Bronchial epithelial cell (primary cell): ENCODE measurements at places on chromosomes 2 and 18.

GRCh38 chr2:240620149-240620731, 5.0 kb upstream of the GPR35 start:
- no peak for DNase-seq

DNA sequence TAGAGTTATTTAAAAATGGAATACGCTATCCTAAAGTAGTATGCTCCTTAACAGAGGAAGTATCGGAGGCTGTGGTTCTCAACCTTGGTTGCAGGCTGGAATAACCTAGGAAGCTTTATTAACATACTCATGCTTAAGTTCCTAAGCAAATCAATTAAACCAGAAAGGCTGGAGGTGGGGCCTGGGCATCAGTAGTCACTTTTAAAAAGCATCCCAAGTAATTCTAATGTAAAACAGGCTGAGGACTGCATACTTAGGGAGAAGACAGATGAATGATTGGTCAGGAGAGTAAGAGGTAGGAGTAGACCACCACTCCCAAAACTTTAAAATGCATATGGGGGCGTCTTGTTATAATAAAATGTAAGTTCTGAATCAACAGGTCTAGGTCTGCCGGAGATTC, 15.3 kb downstream of the ACAA2 start:
- no peak for DNase-seq

DNA sequence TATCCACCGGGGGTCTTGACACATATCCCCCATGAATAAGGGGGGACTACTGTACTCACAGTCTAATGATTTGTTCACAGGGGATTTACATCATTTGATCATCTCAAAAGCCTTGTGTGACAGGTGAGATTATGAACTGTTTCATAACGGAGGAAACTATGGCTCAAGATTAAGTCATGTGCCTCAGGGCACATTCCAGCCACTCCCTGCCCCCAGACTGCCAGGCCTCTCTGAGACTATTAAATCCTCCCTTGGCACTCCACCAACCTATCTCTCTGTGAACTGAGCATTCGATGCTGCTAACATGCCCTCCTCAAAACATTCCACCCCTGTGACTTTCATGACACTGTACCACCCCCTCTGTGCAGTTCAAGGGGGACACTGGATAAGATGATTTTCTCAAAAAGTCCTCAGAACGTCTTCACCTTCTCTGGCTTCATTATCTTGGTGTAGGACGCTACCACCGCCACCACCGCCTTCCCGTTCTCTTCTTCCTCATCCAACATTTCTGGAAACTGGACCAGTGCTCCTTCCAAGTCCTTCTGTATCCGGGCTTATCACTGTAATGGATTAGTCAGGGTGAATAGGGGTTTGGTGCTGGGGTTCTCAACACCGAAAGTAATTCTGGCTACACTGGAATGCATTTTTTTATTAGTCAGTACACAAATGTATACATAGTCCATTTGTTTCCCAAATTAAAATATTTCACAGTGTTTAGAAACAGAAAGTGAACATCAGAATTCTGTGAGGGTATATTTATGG, 169.6 kb downstream of the KCNS3 start:
- peak; percentile 96 for DNase-seq

GRCh38 chr2:45274250-45274926, 265.1 kb upstream of the SIX2 start:
- DNase-seq: no peak

GRCh38 chr2:126837966-126838715, 60.5 kb upstream of the TEX51 start:
- no peak for DNase-seq

- peak; percentile 9 for DNase-seq
These were observed 747.9 kb downstream of the SOCS6 start for GRCh38 chr18:71036783-71037182.

DNA sequence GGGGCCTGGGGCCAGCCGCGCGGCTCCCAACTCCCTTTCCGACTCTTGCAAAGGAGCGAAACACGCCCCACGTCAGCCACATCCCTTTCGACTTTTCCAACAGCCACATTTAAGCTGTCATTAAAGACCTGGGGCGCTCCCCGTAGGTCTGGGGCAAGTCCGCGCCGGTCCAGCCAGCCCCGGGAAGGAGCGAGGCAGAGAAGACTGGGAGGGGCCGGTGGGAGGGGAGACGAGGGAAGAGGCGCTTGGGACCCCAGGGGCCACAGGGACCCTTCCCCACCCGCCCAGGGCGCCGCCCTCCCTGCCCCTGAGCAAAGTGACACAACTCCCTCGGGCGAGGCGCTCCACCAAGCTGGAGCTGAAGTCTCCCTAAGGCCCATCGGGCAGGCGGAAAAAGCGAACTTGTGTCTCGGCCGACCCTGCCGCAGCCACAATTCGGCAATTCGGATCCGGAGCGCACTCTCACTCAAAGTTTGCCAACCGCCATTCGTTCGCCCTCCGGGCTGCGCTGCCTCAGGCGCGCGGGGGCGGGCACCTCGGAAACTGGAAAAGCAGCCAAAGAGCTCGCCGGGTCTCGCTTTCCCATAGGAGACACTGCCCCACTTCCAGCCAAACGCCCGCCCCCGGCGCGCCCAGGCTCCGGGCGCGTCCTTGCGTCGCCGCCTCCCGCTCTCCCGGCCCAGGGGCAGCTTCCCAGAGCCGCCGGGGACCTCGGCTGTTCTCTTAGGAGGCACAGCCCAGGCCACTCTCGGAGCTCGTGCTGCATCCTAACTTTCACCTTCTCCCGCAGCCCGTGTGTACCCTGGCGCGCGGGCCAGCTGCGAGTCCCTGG, 1.1 kb upstream of the KCTD1 start:
- DNase-seq: peak; percentile 68

- DNase-seq: no peak
These were observed 78.8 kb upstream of the PELI1 start for GRCh38 chr2:64223055-64223454.

- peak; percentile 64 for DNase-seq
These were observed 10.7 kb upstream of the IAH1 start for GRCh38 chr2:9463698-9464034.

DNA sequence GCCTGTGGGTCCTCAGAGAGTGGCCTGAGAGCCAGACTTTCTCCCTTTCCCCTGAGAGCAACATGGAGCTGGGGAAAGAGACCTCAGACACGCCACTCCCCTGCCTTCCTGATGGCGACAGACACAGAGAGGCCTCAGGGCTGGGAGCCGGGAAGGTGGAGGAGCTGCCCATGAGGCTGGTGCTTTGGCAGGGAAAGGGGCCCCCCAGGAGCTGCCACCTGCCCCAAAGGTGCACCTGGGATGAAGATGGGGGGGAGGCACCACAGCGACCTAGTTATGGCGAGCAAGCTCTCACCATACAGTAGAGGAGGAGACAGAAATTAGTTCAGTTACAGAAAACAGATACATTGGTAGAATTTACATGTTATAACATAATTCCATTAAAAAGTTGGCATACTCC, 80.7 kb upstream of the PXDN start:
- no peak for DNase-seq

GRCh38 chr2:228318218-228318617, 136.7 kb upstream of the SPHKAP start:
- DNase-seq: peak; percentile 14

DNA sequence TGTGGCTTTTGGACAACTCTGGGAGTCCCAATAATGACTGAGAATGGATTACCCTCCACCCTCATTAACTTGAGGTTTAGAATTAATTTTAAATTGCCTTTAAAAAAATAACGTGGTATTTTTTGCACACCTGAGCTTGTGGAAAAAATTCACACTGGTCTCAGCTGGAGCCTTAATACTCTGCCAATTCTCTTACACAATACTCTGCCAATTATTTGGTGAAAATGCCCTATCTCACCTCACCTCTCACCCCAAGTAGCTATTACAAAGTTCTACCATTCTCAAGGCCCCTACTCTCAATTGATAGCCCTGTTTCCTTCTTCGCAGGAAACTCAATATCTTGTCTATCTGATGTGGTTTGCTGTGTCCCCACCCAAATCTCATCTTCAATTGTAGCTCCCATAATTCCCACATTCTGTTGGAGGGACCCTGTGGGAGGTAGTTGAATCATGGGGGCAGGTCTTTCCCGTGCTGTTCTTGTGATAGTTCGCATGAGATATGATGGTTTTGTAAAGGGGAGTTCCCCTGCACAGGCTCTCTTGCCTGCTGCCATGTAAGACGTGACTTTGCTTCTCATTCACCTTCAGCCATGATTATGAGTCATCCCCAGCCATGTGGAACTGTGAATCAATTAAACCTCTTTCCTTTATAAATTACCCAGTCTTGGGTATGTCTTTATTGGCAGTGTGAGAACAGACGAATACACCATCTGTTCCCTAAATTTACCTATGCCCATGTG, 27.4 kb upstream of the C2orf69 start:
- no peak for DNase-seq

- DNase-seq: no peak
These were observed 67.7 kb upstream of the OSR1 start for GRCh38 chr2:19426144-19426543.

GRCh38 chr2:126704434-126705160, 48.6 kb downstream of the GYPC start:
- no peak for DNase-seq

DNA sequence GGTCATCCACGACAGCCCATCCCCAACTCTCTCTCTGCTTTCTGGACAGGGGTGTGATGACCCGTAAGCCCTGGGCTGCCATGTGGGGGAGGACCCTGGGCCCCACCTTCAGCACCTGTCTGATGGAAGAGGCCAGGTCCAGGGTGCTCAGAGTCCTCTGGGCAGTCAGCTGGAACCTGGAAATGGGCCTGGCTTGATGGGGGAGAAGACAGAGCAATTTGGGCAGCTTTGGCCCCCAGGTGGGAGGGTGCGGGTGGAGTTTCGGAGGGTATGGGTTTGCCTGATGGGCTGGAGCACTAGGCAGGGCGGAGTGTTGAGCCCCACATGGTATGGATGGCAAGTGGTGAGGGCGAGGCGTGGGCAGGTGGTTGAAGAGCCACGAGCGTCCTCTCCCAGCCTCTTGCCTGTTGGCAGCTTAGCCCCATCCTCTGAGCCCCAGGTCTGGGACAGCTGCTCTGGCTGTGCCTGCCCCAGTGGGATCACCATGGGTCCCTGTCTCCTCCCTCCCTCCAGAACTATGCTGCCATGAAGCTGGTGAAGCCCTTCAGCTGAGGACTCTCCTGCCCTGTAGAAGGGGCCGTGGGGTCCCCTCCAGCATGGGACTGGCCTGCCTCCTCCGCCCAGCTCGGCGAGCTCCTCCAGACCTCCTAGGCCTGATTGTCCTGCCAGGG, 232.7 kb downstream of the DYSF start:
- no peak for DNase-seq

GRCh38 chr2:170396799-170397459, 219.0 kb downstream of the MYO3B start:
- peak; percentile 33 for DNase-seq

GRCh38 chr2:162824304-162824703, 14.3 kb downstream of the KCNH7 start:
- peak; percentile 13 for DNase-seq

DNA sequence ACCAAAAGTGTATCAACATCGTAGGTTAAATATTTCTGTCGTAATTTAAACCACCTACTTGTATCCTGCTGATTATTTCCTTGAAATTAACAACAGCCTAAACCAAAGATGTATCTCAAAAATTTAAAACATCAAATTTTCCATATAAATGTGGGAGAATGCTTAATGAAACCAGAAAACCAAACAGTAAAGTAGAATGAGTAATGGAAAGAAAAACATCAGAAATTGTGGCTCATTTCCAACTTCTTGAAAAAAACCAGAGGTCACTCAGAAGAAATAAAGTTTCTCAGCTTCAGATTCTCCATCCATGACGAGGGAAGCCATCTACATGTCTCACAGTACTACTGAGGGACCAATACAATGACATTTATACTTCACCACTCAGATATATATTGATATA, 296.5 kb downstream of the NOL4 start:
- DNase-seq: no peak

GRCh38 chr18:36592282-36592681, 236.5 kb downstream of the TPGS2 start:
- peak; percentile 56 for DNase-seq

GRCh38 chr2:15300624-15301573, 260.2 kb downstream of the NBAS start:
- no peak for DNase-seq

GRCh38 chr2:186129767-186130581, 356.1 kb upstream of the ZC3H15 start:
- DNase-seq: peak; percentile 71

DNA sequence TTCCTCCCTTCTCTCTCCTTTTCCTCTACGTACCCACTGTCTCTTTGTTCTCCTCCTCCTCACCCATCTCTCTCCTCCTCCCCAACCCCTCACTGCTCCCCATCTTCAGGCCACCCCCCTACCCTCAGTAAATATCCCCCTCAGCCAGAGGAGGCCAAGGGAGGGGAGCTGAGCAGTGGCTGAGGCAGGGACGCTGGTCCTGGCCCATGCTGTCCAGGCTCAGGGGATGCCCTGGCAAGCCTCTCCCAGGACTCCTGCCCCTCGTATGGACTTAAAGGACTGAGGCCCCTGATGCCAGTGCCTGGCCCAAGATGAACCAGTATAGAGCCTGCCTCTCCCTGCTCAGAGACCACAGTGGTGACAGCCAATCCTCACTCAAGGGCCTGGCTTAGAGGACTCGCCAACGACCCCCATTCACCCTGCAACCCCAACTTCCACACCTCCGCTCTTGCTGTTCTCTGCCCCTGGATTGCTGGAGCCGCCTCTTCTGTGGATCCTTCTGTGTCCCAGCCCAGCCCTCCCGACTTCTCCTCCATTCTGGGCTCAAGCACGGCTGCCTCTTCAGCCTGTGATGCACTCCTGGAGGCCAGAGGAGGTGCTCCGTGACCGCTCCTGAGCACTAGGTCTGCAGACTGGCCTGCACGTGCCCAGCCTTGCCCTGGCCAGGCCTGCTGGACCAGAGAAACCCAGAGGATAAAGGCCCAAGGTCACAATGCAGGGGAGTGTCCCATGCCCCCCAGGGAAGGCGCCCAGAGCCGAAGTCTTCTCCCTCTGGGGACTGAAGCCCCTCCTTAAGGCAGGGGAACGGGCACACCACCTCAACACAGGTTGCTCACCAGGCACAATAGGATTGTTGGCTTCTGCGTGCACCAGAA, 9.5 kb upstream of the DUSP2 start:
- DNase-seq: no peak

DNA sequence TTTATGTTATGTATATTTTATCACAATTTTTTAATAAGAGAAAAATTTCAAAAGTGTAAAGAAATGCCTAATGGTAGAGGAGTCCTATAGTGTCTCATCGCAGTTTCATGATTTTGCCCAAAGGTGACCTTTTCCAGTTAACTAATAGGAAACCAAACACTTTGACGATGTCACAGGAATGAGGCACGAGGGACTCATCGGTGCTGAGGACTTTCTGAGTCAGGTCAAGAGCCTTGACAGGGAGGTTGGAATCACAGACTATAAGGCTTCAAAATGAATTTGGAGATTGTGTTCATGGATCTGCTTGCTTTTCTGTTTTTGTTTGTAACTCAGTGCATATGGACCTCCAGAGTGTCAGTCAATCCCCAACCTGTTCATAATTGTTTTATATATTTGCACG, 15.1 kb upstream of the RTTN start:
- no peak for DNase-seq

- DNase-seq: peak; percentile 20
These were observed 571.9 kb downstream of the CPS1 start for GRCh38 chr2:211128287-211128686.
